Posterior vena cava (tissue), 2 donors: ENCODE measurements at places on chromosomes 3 and 15. TPM values are rescaled to one million over a fixed set of nuclear protein-coding genes. Genes with fewer than 3 reads are reported as not detected.

Gene RBPMS2
- total RNA-seq = 9.4 TPM

Gene FYCO1
- total RNA-seq = 99.0 TPM

Gene ST8SIA2
- not detected for total RNA-seq

Gene SEMA6D
- total RNA-seq = 7.5 TPM

Gene ACOX2
- total RNA-seq = 11.9 TPM

Gene MST1
- total RNA-seq = 3.0 TPM

Gene GTF2A2
- total RNA-seq = 98.2 TPM

Gene HYAL2
- total RNA-seq = 95.2 TPM

Gene NRG4
- total RNA-seq = not detected

Gene CLDN16
- total RNA-seq = not detected

Gene SAMD7
- total RNA-seq = not detected

Gene SNTN
- not detected for total RNA-seq

Gene GALK2
- 34.0 TPM for total RNA-seq
